T-helper 2 cell (primary cell): ENCODE measurements at places on chromosomes 16 and 17.

DNA sequence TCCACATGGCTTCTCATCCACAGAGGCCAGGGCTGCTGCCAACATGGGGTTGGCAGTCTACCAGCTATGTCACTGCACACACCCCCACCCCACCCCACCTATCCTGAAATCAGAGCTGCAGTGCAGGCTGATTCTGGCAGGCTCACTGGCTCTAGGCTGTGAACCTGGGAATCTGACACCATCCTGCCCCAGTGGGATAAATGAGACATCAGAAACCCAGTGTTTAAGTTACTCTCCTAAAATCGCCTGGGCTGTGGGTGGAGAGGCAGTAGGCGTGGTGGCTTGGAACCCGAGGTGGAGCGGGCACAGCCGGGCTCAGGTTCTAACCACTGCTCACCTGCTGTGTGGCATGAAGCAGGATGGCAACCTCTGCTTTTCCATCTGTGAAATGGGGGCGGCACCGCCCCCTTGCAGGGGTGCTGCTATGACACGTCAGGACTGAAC lies 5.6 kb downstream of the SLC38A8 start:
- no peak for DNase-seq

- DNase-seq = no peak
These were observed 25.8 kb upstream of the NAT9 start for GRCh38 chr17:74801896-74802295.

DNA sequence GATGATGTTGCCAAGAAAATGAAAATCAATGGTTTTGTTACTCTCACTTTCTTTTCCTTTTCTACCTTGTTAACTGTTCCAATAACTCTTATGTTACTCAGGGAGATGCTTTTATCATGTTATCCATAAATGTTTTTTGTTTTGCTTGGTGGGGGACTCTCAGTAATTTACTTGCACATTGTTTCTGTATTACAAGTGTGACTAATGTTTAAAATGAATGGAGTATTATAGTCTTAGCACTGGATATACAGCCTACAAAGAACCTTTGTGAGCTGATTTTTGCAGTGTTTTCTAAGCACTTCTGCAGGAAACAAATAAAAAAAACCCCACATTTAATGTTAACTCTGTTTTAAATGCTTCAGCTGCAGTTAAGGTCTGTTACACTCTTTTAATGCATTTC lies 12.1 kb downstream of the VMP1 start:
- DNase-seq = no peak

- DNase-seq = no peak
These were observed 19.7 kb downstream of the TEKT3 start for GRCh38 chr17:15321556-15322251.

GRCh38 chr17:72829883-72830282 lies 262.6 kb downstream of the SLC39A11 start:
- no peak for DNase-seq

- peak; percentile 17 for DNase-seq
These were observed 34.1 kb downstream of the NME2 start for GRCh38 chr17:51200295-51200694.

- no peak for DNase-seq
These were observed 8.1 kb downstream of the RPL19 start for GRCh38 chr17:39208136-39208535.

GRCh38 chr17:39196241-39196807 lies 1.1 kb downstream of the CACNB1 start:
- no peak for DNase-seq

DNA sequence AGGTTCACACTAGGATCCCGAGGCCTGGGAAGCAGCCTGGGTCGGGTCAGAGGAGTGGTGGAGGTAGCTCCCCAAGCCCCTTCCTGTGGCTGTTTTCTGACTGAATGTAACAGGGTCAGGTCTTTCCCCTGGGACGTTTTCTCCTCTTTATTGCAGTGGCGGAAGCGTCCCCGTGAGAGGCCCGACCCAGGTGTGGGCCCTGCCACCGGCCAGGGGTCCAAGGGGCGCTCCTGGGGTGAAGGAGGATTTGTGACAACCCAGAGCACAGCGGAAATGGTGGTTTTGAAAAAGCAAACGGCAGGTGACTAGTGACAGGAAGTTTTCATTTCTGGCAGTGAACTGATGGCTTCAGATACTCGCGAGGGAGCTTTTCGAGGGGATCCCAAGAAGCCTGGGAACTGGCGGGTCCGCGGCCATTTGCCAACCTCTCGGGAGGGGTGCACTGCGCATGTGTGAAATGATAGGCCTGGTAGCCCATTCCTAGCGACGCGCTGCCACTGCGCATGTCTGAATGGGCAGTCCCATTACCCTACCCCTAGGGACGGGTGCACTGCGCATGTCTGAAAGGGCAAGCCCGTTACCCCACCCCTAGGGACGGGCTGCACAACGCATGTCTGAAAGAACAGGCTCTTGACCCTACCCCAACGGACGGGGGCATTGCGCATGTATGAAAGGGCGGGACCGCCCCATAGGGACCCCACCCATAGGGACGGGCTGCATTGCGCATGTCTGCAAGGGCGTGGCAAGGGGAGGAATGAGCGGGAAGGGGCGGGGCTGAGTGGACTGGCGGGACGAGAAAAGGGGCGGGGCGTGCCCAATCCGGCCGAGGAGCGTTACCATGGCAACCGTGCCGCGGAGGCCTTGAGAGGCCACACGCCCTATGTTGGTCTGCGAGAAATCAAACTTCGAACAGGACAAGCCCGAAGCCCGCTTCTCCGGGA lies 1747.9 kb downstream of the TP53TG3F start:
- DNase-seq = no peak

GRCh38 chr17:57512691-57513090 lies 232.4 kb downstream of the CCDC182 start:
- DNase-seq = no peak

DNA sequence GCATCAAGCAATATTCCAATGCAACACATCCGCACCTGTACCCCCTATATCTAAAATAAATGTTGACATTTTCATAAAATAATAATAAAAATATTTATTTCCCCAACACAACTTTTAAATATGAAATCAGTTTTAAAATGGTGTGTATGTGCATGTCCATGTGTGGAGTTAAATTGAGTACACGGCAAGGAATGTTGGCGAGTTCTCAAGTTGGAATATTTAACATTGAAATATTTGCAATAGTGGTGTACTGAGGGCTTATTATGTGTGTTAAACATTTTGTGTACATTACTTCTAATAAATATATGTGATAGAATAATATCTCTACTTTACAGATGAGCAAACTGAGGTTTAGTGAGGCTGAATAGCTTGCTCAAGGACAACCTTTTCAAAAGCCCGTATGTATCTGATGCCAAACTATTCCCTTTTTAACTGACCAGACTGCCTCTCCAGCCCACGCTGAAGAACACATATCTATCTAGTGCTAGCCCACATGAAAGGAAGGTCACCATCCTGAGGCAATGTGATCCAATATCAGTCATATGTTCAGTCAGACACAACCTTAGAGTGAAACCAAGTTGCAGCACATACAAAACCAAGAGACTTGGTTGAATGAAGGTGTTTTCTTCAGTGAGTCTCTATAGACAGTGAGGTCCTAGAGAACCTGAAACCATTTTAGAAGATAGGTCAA lies 192.2 kb upstream of the CDH11 start:
- DNase-seq = no peak

- DNase-seq = no peak
These were observed 2.1 kb upstream of the TM4SF5 start for GRCh38 chr17:4769628-4770027.

GRCh38 chr16:14569213-14569612 lies 60.8 kb downstream of the PARN start:
- no peak for DNase-seq

DNA sequence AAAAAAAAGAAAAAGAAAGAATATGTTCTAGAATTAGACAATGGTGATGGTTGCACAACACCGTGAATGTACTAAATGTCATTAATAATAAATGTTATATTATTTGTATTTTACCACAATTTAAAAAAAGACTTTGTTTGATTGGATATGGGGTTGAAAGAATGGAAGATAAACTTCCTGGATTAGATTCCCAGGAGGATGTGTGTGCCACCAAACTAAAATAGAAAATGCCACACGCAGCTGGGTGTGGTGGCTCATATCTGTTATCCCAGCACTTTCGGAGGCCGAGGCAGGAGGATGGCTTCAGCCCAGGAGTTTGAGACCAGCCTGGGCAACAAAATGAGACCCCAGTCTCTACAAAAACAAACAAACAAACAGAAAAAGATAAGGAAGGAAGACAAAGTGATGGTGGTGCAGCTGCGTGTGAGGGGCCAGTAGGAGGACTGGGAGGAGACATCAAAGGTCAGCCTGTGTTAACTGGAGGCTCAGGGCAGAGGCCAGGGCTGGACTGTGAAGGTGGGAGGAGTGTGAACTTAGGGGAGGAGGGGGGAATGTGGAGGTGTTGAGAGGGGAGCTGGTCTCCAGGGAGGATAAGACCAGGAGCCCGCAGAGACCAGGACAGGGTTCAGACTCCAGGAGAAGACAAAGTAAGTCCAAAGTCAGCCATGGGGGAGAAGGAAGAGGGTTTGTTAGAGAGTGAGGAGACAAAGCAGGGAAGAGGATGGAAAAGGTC lies 4.1 kb downstream of the PECAM1 start:
- DNase-seq = no peak

DNA sequence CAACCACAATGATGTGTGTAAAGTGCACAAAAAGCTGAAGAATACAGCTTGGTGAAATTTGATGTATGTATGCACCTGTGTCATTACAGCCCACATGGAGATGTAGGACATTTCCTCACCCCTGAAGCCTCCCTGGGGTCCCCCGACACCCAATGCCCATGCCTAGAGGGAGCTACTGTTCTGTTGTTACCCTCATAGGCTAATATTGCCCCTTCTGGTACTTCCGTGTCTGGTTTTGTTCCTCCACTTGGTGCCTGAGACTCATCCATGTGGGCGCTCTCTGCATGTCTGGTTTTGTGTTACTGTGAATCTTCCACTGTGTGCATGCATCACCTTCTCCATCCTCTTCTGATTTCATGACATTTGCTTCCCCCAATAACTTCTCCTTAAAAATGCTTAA lies 18.6 kb downstream of the TNFRSF13B start:
- DNase-seq = no peak

GRCh38 chr17:35368081-35368830 lies 5.2 kb downstream of the SLFN11 start:
- no peak for DNase-seq

GRCh38 chr16:55699616-55700015 lies 43.8 kb downstream of the SLC6A2 start:
- DNase-seq = no peak

DNA sequence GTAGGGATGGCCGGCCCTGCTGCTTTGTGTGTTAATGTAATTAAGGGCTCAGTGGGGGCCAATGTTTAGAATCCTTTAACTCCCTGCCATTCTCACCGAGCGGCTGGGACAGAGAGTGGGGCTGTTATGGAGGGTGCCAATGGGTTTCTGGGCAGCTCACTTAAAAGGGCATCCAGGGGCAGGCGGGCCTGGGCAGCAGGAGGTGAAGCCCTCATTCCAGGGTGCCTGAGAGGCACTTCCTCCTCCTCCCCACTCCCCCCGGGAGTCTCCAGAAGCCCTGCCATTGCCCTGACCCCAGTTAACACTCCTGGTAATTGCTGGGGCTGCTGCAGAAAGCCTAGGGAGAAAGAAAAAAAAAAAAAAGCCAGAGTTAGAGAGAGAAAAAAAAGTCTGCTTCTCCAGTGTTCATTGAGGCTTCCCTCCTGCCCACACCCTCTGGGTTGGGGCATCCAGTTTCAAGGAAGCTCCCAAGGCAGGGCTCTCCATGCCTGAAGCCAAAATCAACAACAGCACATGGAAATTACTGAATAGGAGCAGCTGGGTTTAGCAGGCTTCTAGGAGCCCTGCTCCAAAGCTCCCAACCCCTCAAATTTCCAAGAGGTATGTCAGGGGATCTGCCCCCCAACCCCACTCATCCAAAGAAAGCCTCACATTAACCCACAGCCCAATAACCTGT lies 28.0 kb downstream of the CUEDC1 start:
- no peak for DNase-seq

GRCh38 chr16:86669937-86670749 lies 91.8 kb downstream of the FOXL1 start:
- no peak for DNase-seq

GRCh38 chr17:27217631-27218030 lies 76.3 kb upstream of the WSB1 start:
- DNase-seq = no peak

- no peak for DNase-seq
These were observed 96.6 kb downstream of the SPECC1 start for GRCh38 chr17:20105539-20106280.

- DNase-seq = no peak
These were observed 403.1 kb upstream of the CDH11 start for GRCh38 chr16:65524997-65525396.

GRCh38 chr17:29195465-29196081 lies 15.4 kb upstream of the MYO18A start:
- no peak for DNase-seq

- no peak for DNase-seq
These were observed 18.8 kb downstream of the LRRC36 start for GRCh38 chr16:67345401-67345800.

GRCh38 chr16:82137822-82138167 lies 32.2 kb downstream of the MPHOSPH6 start:
- DNase-seq = no peak

DNA sequence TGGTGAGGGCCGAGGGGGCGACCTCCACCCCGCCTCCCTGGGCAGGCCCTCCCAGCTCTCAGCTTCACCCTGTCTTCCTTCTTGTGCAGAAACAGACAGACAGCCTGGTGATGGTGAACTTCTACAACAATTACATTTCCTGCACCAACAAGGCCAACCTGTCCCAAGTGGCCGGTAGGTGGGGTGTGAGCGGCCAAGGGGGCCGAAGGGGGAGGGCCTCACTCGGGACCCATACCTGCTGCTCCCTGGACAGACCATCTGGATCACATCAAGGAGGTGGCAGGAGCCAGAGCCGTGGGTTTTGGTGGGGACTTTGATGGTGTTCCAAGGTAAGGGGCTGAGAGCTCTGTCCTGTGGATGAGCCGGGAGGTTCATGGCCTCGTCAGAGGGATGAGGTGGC lies 20.1 kb downstream of the CHMP1A start:
- no peak for DNase-seq

GRCh38 chr17:72733619-72734282 lies 358.7 kb downstream of the SLC39A11 start:
- DNase-seq = no peak

DNA sequence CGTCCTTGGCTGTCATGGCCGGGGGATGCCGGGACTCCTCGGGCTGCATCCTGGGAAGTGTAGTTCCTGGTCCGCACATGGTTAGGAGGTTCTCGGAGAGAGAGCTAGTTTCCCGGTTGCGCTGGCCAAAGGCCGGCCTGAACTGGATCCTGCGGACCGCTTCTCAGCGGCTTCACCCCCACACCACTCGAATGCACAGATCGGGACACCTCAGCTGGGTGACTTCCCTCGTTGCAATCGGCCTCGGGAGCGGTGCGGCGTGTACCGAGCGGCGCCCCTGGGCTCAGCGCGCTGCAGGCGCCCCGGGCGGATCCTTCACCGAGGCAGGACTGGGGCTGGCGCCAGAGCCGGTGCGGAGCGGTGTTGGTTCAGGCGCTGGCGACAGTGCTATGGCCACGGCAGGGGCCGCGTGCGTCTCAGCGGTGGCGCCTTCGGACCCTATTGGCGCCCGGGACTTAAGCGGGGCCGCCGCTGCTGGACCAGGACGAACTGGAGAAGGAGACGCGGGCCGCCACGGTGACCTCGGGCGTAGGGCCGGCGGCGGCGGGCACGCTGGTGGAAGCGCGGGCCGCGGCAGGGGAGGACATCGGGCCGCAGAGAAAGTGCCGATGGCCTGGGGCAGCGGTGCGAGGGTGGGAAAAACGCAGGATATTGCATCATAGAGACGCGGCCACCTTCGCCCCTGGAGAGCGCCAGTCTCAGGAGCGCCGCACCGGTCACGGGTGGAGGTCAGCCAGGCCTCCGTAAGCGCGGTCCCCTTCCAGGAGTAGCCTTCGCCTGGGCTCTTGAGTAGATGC lies 11.4 kb downstream of the ZNF629 start:
- DNase-seq = peak; percentile 24

GRCh38 chr17:63446753-63447470 lies 806 bp upstream of the CYB561 start:
- peak; percentile 31 for DNase-seq
